Breast epithelium (tissue), 4 donors: ENCODE measurements at places on chromosomes 3 and 15. TPM values are rescaled to one million over a fixed set of nuclear protein-coding genes. Genes with fewer than 3 reads are reported as not detected.

RASL12 gene
- 12.6 TPM for total RNA-seq

- no peaks in the 10 kb centered on the region for H3K36me3 ChIP-seq
- H3K4me3 ChIP-seq: peak within 1 kb of the TSS; percentile 69
- no peak for DNase-seq
- H3K27ac ChIP-seq: no peak within 1 kb of the TSS
- no peaks in the 10 kb centered on the region for H3K4me1 ChIP-seq
Observed at GRCh38 chr3:36763850-36764703, at the start of gene DCLK3. DCLK3 (minus strand) TSS chr3:36764553; CDS start chr3:36764263, 290 bp downstream.

DNA sequence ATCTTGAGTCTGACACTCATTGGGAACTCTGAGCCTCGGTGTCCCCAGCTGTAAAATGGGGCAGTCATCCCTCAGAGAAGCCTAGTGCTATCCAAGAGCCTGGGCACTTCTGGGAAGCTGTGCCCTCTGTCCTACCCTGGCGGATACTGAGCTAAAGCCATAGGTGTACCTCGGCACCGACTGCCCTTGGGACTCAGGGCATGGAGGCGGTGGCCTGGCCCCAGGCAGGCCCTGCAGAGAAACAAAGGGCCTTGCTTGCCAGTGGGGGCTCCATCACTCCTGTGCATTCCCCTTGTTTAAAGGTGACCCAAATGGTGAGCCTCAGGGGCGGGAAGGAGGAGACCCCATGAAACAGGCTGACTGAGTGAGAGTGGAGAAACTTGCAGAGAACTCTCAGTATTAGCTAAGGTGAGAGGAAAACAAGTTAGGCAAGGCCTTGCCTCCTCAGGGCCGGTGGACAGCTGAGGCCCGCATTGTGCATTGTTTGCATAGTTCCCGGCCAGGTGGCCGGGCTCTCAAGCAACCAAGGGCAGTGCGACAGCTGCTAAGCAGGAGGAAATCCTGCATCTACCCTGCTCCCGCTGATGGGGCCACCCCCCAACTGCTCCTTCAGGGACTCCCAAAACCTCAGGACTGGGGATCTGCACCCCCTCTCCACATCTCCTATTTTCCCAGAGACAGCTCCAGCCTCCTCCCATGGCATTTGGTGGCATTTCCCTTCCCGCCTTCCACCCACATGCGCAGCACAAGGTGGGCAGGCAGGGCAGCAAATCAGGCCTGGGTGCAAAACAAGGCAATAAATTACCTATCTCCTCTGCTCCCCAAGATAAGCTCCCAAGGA is 4.3 kb downstream of the PFKFB4 start:
- peak overlapping the region; percentile 45 for H3K27ac ChIP-seq
- H3K4me3 ChIP-seq: no peak overlapping the region
- no peaks in the 10 kb centered on the region for H3K4me1 ChIP-seq
- H3K36me3 ChIP-seq: no peaks in the 10 kb centered on the region

GRCh38 chr3:57757642-57758297 is 1.7 kb downstream of the SLMAP start:
- no peaks in the 10 kb centered on the region for H3K4me1 ChIP-seq
- H3K27ac ChIP-seq: peak overlapping the region; percentile 95
- DNase-seq: no peak
- no peaks in the 10 kb centered on the region for H3K27me3 ChIP-seq

PRR23E gene
- total RNA-seq: not detected

- no peaks in the 10 kb centered on the region for H3K36me3 ChIP-seq
- H3K27ac ChIP-seq: no peak overlapping the region
- H3K4me1 ChIP-seq: no peaks in the 10 kb centered on the region
- no peak for DNase-seq
- no peak overlapping the region for H3K4me3 ChIP-seq
- no peaks in the 10 kb centered on the region for H3K27me3 ChIP-seq
Observed at GRCh38 chr3:186630950-186631641, 9.1 kb upstream of the FETUB start.

DNA sequence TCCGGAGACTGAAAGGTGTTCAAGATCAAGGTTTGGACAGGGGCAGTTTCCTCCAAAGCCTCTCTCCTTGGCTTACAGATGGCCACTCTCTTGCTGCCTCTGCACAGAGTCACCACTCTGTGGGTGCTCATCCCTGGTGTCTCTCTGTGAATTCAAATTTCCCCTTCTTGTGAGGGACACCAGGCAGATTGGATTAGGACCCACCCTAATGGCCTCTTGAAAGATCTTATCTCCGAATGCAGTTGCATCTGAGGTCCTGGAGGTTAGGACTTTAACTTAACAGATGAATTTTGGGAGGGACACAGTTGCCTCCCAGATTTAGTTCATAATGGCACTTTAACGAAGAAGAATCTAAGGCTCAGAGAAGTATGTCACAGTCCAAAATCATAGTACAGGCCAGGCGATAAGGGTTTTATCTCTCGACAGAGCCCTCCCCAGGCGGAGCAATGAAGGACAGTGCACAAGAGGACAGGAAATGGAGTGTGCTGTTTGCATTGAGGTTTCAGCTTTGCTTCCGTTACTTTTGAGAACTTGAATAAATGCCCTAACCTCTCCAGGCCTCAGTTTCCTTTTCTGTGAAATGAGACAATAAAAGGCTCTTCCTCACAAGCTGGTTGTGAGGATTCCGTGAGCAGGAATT is 38.9 kb upstream of the KIF23 start:
- H3K27me3 ChIP-seq: no peaks in the 10 kb centered on the region
- H3K4me1 ChIP-seq: no peaks in the 10 kb centered on the region
- H3K36me3 ChIP-seq: no peaks in the 10 kb centered on the region
- no peak overlapping the region for H3K27ac ChIP-seq
- DNase-seq: no peak
- H3K4me3 ChIP-seq: no peak overlapping the region

DNA sequence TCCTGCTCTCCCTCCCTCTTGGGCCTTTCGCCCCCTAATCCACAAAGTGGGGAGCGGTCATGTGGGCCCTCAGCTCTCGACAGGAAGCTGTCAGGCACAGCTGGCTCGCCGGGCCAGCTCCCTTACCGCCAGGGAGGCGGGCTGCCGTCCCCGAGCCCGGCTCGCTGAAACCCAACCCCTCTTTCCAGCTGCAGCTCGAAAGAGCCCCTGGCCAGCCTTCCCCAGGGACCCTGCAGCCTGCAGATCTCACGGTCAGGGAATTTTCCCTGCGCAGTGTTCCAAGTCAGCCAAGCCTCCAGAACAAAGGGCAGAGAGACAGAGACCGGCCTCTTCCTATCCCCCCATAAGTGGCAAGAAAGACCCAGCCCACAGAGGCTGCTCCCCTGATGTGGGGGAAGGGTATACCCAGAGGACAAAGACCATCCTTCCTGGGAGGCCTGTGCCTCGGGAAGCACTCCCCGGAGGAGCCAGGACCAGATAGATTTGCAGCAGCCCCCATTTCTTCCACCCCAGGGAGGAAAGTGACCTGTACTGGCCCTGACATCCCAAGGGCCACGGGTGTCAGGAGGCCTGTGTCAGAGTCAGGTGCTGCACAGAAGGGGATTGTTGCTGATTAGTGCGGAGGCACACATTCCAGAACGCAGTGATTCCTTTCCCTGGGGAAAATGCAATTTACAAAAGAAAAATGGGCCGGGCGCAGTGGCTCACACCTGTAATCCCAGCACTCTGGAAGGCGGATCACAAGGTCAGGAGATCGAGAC is 32.6 kb downstream of the MAGEF1 start:
- no peaks in the 10 kb centered on the region for H3K27me3 ChIP-seq
- no peak overlapping the region for H3K4me3 ChIP-seq
- DNase-seq: no peak

DNA sequence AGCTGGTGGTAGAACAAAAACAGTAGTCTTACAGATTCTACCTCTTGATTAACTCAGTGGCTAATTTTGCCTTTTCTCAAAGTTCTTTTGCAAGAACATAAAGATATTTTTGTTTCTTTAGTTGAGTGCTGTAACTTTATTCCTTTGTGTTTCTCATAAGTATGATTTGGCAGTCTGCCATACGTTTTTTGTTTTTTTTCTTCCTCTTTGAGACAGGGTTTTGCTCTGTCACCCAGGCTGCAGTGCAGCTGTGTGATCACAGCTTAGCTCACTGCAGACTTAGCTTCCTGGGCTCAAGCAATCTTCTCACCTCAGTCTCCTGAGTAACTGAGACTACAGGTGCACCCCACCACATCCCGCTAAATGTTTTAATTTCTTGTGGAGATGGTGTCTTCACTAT is 22.4 kb downstream of the B3GNT5 start:
- H3K4me3 ChIP-seq: no peak overlapping the region
- no peaks in the 10 kb centered on the region for H3K36me3 ChIP-seq
- H3K4me1 ChIP-seq: no peaks in the 10 kb centered on the region
- H3K27me3 ChIP-seq: no peaks in the 10 kb centered on the region
- DNase-seq: no peak

GRCh38 chr15:39785841-39786240 is 3.2 kb upstream of the FSIP1 start:
- no peaks in the 10 kb centered on the region for H3K27me3 ChIP-seq
- no peak for DNase-seq
- no peak overlapping the region for H3K4me3 ChIP-seq
- H3K4me1 ChIP-seq: peaks cover 6% of the 10 kb centered on the region
- H3K27ac ChIP-seq: no peak overlapping the region

GOLGA8Q gene
- total RNA-seq: 4.3 TPM

GRCh38 chr3:28674212-28674611 is 325.6 kb upstream of the AZI2 start:
- no peaks in the 10 kb centered on the region for H3K4me1 ChIP-seq
- no peaks in the 10 kb centered on the region for H3K27me3 ChIP-seq
- no peak overlapping the region for H3K27ac ChIP-seq
- H3K4me3 ChIP-seq: no peak overlapping the region

GATM gene
- total RNA-seq: 31.5 TPM

- no peak overlapping the region for H3K27ac ChIP-seq
- H3K4me1 ChIP-seq: no peaks in the 10 kb centered on the region
- no peak overlapping the region for H3K4me3 ChIP-seq
Observed at GRCh38 chr15:39592500-39592899, 11.6 kb downstream of the THBS1 start.

GRCh38 chr3:184395320-184395660 is 15.4 kb downstream of the CHRD start:
- H3K4me3 ChIP-seq: no peak overlapping the region
- no peaks in the 10 kb centered on the region for H3K4me1 ChIP-seq
- no peaks in the 10 kb centered on the region for H3K27me3 ChIP-seq
- DNase-seq: no peak

GRCh38 chr3:25782636-25782937 is 656 bp downstream of the NGLY1 start:
- no peaks in the 10 kb centered on the region for H3K4me1 ChIP-seq
- H3K36me3 ChIP-seq: no peaks in the 10 kb centered on the region
- no peak for DNase-seq
- H3K27ac ChIP-seq: peak overlapping the region; percentile 94

DNA sequence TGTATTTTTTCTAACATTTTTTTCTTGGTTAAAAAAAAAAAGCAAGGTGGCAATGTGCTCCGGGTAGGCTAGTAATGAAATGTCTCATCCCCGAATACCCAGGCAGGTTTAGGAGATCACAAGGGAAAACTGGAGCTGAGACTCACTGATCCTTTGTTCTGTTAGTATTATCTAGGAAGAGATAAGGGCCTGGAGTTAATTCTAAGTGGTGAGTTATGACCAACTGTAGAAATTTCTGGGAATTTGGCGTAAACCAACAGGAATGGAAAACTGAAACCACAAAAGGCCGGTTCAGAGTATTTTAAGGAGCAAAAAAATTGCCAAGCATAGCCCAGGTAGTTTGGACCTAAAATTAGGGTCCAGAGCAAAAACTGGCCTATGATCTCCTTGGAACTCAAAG is 12.4 kb downstream of the PPM1M start:
- DNase-seq: no peak
- H3K4me1 ChIP-seq: no peaks in the 10 kb centered on the region
- H3K4me3 ChIP-seq: no peak overlapping the region
- H3K27ac ChIP-seq: no peak overlapping the region
- no peaks in the 10 kb centered on the region for H3K27me3 ChIP-seq

GRCh38 chr15:69000725-69001503 is 13.6 kb upstream of the NOX5 start:
- no peaks in the 10 kb centered on the region for H3K27me3 ChIP-seq
- H3K36me3 ChIP-seq: no peaks in the 10 kb centered on the region
- H3K27ac ChIP-seq: no peak overlapping the region

GRCh38 chr15:34773013-34773412 is 18.2 kb upstream of the GJD2 start:
- DNase-seq: no peak
- no peaks in the 10 kb centered on the region for H3K27me3 ChIP-seq
- no peaks in the 10 kb centered on the region for H3K4me1 ChIP-seq
- no peak overlapping the region for H3K27ac ChIP-seq
- no peak overlapping the region for H3K4me3 ChIP-seq

GOLGA8O gene
- not detected for total RNA-seq

DNA sequence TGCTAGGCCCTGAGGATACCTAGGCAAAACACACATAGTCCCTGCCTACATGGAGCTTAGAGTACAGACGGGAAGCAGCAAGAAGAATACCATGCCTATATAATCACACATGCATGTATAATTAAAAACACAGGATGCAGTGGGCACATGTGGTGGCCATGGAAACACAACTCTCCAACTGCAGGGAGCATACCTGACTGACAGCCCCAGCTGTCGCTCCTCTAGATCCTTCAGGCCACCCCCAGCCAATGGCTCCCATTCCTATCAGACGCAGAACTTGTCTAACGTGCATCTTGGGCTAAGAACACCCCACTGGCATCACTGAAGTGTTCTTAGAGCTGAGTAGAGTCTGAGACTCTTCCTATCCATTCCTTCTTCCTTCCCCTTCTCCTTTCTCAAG is 125.5 kb upstream of the FRMD4B start:
- H3K27ac ChIP-seq: no peak overlapping the region
- no peak for DNase-seq
- H3K36me3 ChIP-seq: no peaks in the 10 kb centered on the region
- no peaks in the 10 kb centered on the region for H3K4me1 ChIP-seq

DNA sequence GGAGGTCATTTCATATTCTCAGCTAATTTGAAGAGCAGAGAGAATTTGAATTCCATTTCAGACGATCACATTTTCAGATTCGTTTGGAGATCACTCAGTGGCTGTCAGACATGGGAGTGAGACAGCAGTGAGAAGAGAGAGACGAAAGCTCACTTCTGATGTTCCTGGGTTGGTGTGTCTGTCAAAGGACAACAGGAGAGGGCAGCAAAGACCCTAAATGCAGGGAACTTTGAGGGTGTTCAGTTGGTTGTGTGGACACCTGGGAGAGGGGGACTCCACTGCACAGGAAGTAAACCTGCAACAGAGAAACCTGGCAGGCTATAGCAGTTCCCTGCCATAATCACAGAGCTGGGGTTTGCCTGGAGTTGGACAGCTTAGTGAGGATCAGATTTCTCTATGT is 675.1 kb downstream of the SQOR start:
- no peak overlapping the region for H3K4me3 ChIP-seq
- H3K4me1 ChIP-seq: no peaks in the 10 kb centered on the region
- H3K27me3 ChIP-seq: no peaks in the 10 kb centered on the region
- DNase-seq: no peak
- H3K36me3 ChIP-seq: no peaks in the 10 kb centered on the region
- H3K27ac ChIP-seq: no peak overlapping the region

DNA sequence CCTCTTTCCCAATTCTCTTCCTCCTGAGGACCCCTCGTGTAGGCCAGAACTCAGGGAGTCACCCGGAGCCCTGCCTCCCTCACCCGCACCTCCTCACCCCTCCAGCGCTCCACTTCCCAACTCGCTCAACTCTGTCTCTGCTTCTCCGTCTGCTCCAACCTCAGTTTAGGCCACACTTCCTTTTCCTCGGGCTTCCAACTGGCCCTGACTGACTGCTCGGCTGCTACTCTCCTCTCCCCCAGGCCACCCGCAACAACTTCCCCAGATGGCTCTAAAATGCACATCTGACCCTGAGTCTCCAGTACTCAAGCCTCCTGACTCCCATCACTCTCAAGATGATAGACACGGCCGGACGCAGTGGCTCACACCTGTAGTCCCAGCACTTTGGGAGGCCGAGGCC is 23.6 kb downstream of the TMEM44 start:
- no peak overlapping the region for H3K27ac ChIP-seq
- H3K27me3 ChIP-seq: no peaks in the 10 kb centered on the region
- no peak for DNase-seq
- H3K4me1 ChIP-seq: no peaks in the 10 kb centered on the region
